ENCODE measurements at places on chromosomes 3 and 15. TPM values are rescaled to one million over a fixed set of nuclear protein-coding genes. Genes with fewer than 3 reads are reported as not detected.

DNA sequence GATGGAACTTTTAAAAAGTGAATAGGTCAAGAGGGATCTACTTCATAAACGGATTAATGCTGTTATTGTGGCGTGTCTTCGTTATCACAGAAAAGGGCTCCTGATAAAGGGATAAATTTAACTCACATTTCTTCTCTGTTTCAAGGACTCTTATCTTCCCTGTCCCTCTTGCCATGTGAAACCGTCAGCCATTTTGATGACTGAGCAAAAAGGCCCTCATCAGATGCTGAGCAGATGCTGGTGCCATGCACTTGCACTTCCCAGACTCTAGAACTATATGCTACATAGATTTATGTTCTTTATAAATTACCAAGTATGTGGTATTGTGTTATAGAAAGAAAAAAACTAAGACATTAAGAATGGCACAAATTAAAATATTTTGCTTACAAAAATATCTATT is 1011.8 kb upstream of the GBE1 start:
- DNase-seq = no peak

DNA sequence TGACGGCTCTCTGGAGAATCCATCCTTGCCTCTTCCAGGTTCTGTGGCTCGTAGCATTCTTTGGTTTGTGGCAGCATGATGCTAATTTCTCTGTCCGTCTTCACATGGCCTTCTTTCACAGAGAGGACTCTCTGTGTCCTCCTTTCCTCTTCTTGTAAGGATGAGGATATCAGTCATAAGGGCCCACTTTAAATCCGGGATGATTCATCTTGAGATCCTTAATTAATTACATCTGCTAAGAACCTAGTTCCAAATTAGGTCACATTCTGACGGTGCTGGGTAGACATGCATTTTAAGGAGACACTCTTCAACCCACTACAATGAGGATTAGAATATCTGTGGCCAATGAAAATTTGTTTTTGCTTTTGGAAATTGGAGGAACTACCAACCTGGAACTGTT is 15.7 kb upstream of the GXYLT2 start:
- DNase-seq = no peak

DNA sequence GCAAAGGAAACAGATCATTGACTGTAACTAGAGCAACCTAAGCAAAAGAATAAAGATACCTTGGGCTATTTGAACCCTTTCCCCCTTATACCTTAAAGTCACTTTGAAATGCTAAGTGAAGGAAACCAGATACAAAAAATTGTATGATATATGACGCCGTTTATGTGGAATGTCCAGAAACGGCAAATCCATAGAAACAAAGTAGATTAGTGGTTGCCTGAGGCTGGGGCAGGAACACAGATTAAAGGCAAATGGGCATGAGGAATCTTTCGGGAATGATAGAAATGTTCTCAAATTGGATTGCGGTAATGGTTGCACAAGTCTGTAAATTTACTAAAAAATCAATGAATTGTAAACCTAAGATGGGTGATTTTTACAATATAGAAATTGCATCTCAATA is 160.1 kb upstream of the CCDC54 start:
- no peak for DNase-seq

- no peak for DNase-seq
These were observed 55.3 kb downstream of the FAM43A start for GRCh38 chr3:194740859-194741491.

STIMATE gene
- total RNA-seq = 35.7 TPM

- DNase-seq = no peak
These were observed 32.5 kb downstream of the CHAC1 start for GRCh38 chr15:40985541-40986330.

ACTRT3 gene
- 4.0 TPM for total RNA-seq

DNA sequence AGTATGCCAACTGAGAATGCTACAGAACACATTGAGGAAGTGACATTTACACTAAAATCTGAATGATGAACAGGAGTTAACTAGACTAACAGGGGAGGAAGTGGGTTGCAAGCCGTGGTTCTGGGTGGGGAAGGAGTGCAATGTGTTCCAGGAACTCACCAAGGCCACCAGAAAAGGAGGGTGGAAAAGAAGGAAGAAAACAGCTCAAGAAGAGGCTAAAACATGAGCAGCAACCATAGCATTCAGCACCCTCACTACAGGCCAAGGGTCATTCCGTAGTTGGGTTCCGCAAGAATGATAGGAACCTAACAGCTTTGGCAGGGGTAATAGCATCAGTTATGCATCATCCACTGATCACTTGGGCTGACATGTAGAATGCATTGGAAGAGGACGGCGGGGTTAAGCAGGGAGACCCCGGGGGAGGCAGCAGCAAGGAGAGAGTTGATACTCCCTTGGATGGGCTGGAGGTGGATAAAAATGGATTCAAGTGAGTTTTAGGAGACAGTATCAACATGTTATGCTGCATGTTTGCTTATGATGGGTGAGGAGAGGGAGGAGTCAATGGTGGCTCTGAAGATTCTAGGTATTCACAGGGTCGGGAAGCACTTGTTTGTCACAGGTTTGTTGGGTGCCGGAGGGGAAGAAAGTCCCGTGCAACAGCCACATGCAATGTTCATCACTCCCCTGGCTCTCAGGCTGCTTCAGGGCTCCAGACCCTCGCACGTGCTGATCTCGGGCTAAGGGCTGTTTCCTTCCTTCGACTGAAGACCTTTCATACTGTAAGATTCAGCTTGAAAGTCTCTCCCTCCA is 53.2 kb downstream of the LIPC start:
- DNase-seq = no peak

- DNase-seq = no peak
These were observed 8.2 kb downstream of the XYLB start for GRCh38 chr3:38354588-38355330.

GRCh38 chr3:177832880-177833279 is 635.6 kb upstream of the TBL1XR1 start:
- DNase-seq = no peak

DNA sequence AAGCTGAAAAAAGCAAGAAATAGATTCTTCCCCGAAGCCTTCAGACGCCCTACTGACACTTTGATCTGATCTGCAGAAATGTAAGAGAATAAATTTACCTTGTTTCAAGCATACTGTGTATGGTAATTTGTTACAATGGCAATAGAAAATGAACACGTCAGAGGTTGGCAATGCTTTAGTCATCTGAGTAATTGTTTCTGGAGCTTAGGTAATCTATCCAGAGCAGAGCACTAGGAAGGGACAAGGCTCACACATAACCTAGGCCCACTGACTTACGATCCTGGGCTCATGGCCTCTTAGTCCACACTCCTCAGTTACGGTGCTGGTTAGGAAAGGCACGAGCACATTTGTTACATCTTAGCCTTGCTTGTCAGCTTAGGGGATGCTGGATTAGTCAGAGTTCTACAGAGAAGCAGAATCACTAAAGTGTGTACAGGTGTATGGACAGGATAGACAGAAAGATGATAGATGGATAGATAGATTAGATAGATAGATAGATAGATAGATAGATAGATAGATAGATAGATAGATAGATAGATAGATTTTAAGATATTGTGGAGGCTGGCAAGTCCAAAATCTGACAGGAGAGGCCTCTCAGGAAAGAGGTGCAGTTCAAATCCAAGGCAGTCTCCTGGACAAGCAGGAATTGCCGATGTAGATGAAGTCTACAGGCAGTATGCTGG is 46.8 kb upstream of the TBC1D23 start:
- DNase-seq = no peak

ARL14 gene
- 2.9 TPM for total RNA-seq

DNA sequence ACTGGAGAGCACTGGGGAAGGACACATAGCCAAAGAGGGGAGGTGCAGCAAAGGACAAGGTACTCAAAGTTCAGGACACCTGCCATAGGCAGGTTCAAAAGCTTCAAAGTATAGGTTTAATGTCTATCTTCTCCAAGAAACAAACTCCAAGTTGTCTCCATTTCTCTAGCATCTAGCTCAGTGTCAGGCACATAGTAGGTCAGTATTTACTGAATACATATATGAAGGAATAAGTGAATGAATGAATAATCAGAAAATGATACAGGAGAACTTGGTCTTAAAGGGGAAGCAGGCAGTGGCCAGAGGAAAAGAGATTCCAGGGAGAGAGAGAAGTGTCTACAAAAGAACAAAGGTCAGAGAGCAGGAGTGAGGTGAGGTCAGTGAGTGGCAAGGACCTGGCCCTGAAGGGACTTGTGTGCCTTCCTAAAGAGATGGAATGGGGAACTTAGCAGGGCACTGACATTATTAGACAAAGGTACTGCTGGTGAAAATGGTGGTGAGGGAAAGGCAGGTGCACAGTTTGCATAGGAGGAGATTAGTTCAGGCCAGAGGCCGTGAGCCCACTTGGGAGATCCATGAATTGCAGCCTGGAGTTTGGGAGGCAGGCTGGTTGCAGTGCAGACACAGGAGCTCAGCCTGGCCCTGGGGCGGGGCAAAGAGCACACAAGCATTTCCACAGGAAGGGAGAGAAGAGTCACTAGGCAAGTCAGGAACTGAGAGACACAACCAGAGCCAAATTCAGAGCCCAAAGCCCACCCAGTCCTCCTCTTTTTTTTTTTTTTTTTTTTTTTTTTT is 21.4 kb downstream of the TBC1D2B start:
- no peak for DNase-seq

- DNase-seq = no peak
These were observed 166.6 kb downstream of the TPRG1 start for GRCh38 chr3:189338366-189338765.

GMNC gene
- total RNA-seq = not detected

DNA sequence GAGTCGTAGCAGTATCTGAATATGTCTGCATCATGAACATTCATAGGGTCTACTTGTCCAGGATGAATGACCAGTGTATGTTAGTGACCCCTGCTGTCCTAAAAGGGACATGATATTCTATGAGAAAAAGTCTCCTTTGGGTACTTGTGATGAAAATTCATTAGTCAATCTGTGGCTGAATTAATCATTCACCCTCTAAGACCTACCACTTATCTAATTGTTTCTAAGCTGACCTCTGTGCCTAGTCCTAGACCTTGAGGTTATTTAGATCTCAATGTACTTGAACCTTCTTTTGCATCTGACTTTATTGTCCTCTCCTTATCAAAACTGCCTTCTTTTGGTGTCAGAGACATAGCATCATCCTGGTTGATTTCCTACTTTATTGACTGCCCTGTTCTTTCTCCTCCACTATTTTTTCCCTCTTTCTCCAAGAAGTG is 799.3 kb downstream of the DIPK2A start:
- DNase-seq = no peak
